ENCODE measurements at places on chromosomes 16 and 17.

DNA sequence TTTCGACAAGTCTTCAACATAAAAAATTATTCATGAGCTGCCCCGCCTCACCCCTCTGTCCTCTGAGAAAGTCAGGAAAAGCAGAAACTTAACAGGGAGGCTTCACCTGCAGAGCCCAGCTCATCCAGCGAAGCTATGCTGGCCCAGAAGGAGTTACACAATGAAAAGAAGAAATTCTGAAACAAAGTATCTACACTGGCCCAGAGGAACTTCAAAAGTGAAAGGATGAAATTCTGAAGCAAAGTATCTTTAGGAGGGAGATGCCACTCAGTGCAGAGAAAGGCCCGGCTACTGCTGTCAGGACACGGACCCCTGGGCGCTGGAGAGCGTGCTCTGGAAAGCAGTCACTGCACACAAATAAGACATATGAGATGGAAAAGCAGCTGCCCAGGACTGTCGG lies 1.6 kb downstream of the GALNS start:
- peak overlapping the region; percentile 10 for H3K27ac ChIP-seq
- no peak for DNase-seq
- no peaks in the 10 kb centered on the region for H3K27me3 ChIP-seq

DNA sequence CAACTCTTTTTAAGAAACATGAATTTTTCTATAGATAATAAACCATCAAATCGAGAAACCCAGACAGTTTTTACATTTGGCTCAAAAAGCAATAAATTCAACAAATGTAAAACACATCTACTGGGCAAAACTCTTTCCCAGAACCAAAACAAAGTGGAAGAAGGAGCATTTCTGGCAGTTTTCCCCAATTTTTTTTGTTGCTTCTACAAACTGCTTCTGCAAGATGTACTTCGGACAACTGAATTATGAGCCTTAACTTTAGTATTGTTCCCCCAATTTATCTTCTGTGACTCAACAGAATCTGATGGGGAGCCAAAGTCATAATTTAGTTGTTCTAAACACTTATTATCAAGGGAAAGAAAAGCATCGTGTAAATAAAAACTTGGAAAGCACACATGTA lies 1047.2 kb downstream of the CDH11 start:
- H3K27me3 ChIP-seq = no peaks in the 10 kb centered on the region
- H3K4me1 ChIP-seq = no peaks in the 10 kb centered on the region
- H3K36me3 ChIP-seq = no peaks in the 10 kb centered on the region
- no peak for DNase-seq
- H3K27ac ChIP-seq = no peak overlapping the region

DNA sequence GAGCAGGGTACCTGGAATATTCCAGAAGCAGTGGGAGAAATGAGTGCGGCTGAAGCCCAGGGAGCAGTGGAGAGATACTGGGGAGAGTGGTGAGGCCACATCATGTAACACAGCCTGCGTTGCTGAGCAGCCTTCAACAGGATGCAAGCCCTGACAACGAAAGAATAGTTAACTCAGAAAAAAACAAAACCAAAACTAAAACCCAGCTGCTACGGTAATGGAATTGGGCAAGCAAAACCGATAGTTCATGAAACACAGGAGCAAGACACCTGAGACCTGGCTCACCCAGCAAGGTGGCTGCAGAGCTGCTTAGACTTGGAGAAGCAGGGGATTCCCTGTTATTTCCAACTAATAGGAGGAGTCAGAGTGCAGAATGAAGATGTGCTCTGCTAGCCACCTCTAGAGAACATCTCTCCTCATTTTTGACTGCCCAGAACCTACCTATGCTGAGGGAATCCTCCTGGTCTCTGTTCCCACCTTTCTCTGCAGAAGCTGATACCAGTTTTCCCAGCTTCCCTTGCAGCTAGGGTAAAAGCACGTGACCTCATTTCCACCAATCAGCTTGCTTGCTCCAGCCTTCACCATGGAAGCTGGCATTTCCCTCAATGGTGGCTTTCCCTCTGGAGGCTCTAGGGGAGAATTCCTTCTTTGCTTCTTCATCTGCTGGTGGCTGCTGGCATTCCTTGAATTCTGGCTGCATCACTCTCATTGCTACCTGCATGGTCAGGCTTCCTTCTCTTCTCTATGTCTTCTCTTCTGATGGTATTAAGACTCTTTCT lies 59.4 kb upstream of the XYLT1 start:
- H3K36me3 ChIP-seq = no peaks in the 10 kb centered on the region
- no peak for DNase-seq

- no peak for DNase-seq
- H3K27ac ChIP-seq = no peak overlapping the region
- no peak overlapping the region for H3K4me3 ChIP-seq
- no peaks in the 10 kb centered on the region for H3K4me1 ChIP-seq
Observed at GRCh38 chr16:51035110-51035498, 116.0 kb downstream of the SALL1 start.

DNA sequence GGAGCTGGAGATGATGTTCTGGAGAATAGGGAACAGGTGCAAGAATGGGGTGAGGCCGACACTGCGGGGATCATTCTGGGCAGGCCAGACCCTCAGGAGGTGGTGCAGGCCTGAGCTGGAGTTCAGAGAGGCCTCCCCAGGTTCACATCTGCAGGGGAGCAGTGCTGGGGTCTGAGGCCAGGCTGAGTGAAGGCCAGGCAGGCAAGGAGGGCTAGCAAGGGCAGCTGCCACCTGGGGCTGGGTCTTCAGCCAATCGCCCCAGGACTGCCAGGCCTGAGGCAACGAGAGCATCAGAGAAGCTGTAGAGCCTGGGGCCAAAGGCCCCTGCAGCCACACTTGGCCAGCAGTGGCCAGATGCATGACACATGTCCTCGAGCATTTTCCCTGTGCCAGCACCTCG lies 14.5 kb downstream of the FOXN1 start:
- DNase-seq = no peak
- H3K27ac ChIP-seq = no peak overlapping the region
- H3K4me3 ChIP-seq = no peak overlapping the region
- no peaks in the 10 kb centered on the region for H3K36me3 ChIP-seq

- H3K27me3 ChIP-seq = no peaks in the 10 kb centered on the region
- no peak overlapping the region for H3K27ac ChIP-seq
- H3K4me3 ChIP-seq = no peak overlapping the region
- DNase-seq = no peak
- peaks cover 73% of the 10 kb centered on the region for H3K36me3 ChIP-seq
Observed at GRCh38 chr16:16106466-16106865, 116.8 kb downstream of the ABCC6 start.

GRCh38 chr16:48559462-48560211 lies 50.3 kb downstream of the N4BP1 start:
- H3K36me3 ChIP-seq = no peaks in the 10 kb centered on the region
- H3K27ac ChIP-seq = peak overlapping the region; percentile 37
- no peaks in the 10 kb centered on the region for H3K27me3 ChIP-seq
- H3K4me1 ChIP-seq = peaks cover 56% of the 10 kb centered on the region

DNA sequence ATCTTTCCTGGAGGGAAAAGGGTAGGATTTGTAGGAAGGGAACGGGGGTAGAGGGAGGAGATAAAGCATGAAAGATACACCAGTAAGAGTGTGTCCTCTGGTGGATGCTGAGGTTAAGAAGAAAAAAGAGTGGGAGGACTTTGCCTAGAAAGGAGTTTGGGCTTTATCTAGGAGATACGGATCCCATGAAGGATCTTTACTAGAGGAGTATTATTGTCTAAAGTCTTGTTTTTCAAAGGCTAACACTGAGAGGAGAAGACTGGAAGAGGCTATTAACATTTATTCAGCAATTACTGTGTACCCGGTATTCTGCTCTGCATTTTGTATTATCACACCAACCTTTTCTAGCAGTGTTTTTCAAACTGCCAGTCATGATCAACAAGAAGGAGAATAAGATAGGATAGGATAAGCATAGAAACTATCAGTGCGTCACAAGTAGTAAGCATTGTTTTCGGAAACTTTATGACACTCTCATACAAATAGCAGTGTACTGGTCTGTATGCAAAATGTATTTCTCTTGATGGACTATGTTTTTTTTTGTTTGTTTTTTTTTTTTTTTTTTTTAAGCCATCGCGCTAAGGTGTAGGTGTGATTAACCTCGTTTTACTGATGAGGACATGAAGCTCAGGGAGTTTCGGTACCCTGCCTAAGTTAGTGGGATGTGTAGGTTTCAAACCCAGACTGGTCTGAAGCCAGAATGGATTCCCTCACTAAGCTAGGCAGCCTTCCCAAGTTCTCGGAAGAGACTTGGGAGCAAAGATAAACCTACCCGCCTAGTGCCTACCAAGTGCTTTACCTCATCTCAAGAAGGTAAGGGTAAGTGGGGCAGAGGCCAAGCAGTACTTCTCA lies 1.3 kb upstream of the SP2 start:
- no peaks in the 10 kb centered on the region for H3K36me3 ChIP-seq
- peaks cover 45% of the 10 kb centered on the region for H3K4me1 ChIP-seq
- H3K27me3 ChIP-seq = no peaks in the 10 kb centered on the region

GRCh38 chr16:56355221-56355620 lies 70.1 kb downstream of the AMFR start:
- H3K4me1 ChIP-seq = peaks cover 5% of the 10 kb centered on the region
- no peaks in the 10 kb centered on the region for H3K27me3 ChIP-seq
- H3K36me3 ChIP-seq = peaks cover 4% of the 10 kb centered on the region
- H3K4me3 ChIP-seq = no peak overlapping the region
- H3K27ac ChIP-seq = no peak overlapping the region

DNA sequence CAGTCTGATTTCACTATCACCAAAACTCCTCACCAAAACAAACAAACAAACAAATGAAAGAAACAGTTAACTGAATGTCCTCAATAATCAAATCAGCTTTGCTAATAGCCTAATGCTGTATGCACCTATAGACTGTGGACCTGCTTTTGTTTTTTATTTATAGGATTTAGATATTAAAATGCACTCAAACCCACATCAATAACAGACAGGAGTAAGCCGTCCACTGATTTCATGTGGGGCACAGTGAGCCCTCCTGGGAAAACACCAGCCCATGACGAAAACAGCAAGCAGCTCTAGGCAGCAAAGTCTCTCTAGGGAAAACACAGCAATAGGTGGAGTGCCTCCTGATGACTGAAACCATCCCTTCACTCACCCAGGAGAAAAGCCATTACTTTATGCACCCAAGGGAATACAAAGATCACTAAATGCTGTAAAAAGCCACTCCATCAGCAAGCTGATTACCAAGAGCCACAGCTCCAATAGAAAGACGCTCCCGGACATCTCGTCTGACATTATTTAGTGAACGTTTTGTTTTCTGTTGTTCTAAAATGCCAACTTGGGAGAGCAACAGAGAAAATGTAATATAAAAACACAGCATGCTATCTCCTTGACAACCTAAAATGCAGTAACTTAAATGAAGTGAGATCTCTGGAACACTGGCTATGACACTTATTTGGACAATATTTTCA lies 47.8 kb downstream of the ANKFY1 start:
- H3K27me3 ChIP-seq = no peaks in the 10 kb centered on the region
- H3K36me3 ChIP-seq = no peaks in the 10 kb centered on the region
- no peaks in the 10 kb centered on the region for H3K4me1 ChIP-seq
- H3K4me3 ChIP-seq = no peak overlapping the region
- DNase-seq = no peak

DNA sequence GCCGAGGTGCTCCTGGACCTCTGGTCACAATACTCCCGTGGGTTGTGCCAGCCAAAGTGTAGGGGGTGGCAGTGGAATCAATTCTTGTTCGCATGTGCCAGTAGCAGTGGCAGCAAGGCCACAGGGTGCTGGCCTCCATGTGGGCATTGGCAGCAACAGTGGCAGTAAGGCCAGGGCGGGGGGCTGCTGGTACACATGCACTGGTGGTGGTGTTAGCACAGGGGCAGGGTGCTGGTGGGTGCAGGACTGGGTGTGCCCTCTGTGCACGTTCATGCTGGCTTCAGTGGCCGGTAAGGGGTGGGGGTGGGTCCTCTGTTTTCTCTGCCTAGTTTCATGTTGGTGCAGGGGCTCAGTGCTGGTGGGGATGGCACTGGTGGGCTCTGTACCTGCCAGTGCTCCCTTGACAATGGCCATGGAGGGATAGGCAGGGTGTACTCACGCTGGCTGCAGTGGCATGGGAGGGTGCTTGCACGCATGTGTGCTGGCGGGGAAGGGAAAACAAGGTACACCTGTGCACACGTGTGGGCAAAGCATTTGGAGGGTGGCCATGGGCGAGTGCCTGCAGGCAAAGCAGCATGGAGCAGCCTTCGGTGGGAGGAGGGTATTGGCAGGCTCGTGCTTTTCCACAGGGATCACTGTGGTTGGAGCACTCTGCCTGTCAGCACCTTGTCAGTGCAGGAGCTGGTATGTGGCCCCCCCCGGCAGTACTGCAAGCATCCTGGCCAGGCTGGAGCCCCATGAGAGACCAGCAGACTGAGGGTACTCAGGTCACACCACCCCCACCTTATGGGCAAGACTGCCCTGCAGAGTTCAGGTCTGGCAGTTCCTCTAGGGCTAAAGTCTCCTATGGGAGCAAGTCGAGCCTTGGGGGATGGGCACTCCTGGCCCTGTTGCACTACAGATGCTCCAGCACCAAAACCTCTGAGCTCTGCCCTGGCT lies 35.8 kb downstream of the NF1 start:
- H3K27ac ChIP-seq = no peak overlapping the region
- H3K4me3 ChIP-seq = no peak overlapping the region
- H3K36me3 ChIP-seq = peaks cover 8% of the 10 kb centered on the region
- no peak for DNase-seq

DNA sequence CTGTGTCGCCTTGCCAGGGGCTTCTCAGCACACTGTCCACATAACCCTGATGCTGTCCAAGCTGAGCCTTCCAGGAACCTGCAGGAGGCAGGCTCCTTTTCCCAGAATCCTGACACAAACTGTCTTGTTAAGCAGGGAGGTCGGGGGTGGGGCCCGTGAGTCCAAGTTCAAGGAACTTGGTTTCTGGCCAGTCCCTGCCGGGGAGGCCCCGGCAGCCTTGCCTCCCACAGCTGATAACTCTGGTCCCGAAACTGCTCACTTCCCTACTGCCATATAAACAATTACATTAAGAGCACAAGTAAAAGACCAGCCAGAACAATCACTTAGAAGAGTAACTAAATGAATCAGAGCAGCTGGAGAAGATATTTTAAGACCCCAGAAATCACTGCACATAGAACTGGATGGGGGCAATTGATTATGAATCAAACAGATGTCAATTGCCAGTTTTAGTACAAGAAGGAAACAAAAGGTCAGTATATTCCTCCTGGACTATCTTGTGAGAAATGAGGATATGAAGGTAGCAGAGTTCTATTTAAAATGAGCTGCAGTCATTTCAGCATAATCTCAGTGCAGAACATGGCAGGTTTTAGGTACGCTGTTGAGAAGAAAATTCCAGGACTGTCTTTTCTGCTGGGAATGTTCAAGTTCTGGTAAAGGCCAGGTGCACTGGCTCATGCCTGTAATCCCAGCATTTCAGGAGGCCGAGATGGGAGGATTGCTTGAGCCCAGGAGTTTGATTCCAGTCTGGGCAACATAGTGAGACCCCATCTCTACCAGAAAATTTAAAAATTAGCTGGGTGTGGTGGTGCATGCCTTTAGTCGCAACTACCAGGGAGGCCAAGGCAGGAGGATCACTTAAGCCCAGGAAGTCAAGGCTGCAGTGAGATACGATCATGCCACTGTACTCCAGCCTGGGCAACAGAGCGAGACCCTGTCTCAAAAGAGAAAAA lies 169.8 kb downstream of the PITPNC1 start:
- H3K36me3 ChIP-seq = no peaks in the 10 kb centered on the region
- no peaks in the 10 kb centered on the region for H3K27me3 ChIP-seq
- H3K4me3 ChIP-seq = no peak overlapping the region
- no peaks in the 10 kb centered on the region for H3K4me1 ChIP-seq
- no peak overlapping the region for H3K27ac ChIP-seq
